ENCODE measurements at places on chromosomes 6 and 20. TPM values are rescaled to one million over a fixed set of nuclear protein-coding genes. Genes with fewer than 3 reads are reported as not detected.
A peak's percentile ranks its signal among the peaks of the same experiment; 100 is the strongest.

- no peak overlapping the region for H3K4me3 ChIP-seq
Measured at GRCh38 chr6:3561725-3562124, 104.9 kb upstream of the SLC22A23 start.

DNA sequence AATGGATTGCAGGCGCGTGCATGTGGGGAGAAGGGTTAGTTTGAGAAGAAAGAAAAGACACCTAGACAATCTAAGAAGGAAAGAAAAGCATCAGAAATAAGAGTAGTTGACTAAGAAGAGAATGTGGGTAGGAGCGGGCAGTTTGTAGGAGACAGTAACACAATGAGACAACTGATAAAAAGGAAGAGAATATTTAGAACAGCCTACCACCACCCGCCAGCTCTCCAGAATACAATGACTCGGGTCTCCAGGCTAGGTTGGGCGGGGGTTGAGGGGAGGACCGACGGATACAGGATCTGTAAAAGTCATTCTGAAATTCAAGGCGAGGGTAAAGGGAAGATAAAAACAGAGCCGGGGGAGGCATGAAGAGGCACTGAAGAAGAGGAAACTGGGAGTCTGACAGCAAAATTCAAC, 712 bp downstream of the ABHD16A start:
- no peaks in the 10 kb centered on the region for H3K27me3 ChIP-seq
- H3K4me1 ChIP-seq, result no peaks in the 10 kb centered on the region
- H3K36me3 ChIP-seq, result peaks cover 20% of the 10 kb centered on the region
- H3K4me3 ChIP-seq, result peak overlapping the region; percentile 80

- H3K36me3 ChIP-seq, result no peaks in the 10 kb centered on the region
- H3K27me3 ChIP-seq, result no peaks in the 10 kb centered on the region
- H3K4me3 ChIP-seq, result no peak overlapping the region
- no peak overlapping the region for H3K27ac ChIP-seq
Measured at GRCh38 chr20:48790473-48791003, 37.3 kb downstream of the PREX1 start.

DNA sequence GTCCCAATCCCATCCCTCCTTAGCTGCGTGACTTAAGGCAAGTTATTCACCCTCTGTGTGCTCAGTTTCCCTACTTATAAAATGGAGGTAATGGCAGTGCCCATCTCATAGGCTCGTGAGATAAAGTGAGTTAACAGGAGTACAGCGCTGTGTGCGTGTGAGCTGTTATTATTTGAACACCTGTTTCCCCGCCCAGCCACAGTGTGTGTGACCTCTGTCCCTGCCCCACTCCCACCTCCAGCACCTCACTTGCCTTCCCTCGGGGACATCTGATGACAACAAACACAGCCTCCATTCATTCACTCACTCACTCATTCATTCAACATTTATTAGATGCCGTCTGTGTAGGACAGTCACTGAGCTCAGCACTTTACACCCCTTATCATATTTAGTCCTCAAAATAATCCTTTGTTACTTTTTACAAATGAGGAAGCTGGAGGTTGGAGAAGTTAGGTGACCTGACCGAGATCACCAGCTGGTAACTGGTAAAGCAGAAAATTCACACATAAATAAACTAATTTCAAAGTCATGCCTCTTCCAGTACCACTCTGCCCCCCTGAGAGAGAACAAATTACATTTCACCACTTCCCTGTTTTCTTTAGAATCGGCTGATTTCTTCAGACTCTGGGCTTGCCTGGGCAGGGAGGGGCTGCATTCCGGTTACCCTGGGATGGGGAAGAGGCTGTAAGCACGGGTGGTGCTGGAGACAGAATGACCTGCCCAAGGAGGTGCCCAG, 58.6 kb downstream of the CPNE5 start:
- no peaks in the 10 kb centered on the region for H3K4me1 ChIP-seq
- no peak overlapping the region for H3K4me3 ChIP-seq
- H3K36me3 ChIP-seq, result no peaks in the 10 kb centered on the region
- DNase-seq, result no peak
- no peaks in the 10 kb centered on the region for H3K27me3 ChIP-seq
- H3K27ac ChIP-seq, result no peak overlapping the region

- H3K27ac ChIP-seq, result peak overlapping the region; percentile 84
- no peaks in the 10 kb centered on the region for H3K36me3 ChIP-seq
- peak; percentile 91 for DNase-seq
- H3K4me3 ChIP-seq, result peak overlapping the region; percentile 46
- H3K4me1 ChIP-seq, result peaks cover 43% of the 10 kb centered on the region
- no peaks in the 10 kb centered on the region for H3K27me3 ChIP-seq
Measured at GRCh38 chr6:167791091-167791779, 35.5 kb upstream of the AFDN start.

- no peaks in the 10 kb centered on the region for H3K27me3 ChIP-seq
- no peaks in the 10 kb centered on the region for H3K36me3 ChIP-seq
- no peak overlapping the region for H3K4me3 ChIP-seq
- H3K4me1 ChIP-seq, result no peaks in the 10 kb centered on the region
- DNase-seq, result no peak
Measured at GRCh38 chr6:128244751-128245405, 275.5 kb downstream of the PTPRK start.

DNA sequence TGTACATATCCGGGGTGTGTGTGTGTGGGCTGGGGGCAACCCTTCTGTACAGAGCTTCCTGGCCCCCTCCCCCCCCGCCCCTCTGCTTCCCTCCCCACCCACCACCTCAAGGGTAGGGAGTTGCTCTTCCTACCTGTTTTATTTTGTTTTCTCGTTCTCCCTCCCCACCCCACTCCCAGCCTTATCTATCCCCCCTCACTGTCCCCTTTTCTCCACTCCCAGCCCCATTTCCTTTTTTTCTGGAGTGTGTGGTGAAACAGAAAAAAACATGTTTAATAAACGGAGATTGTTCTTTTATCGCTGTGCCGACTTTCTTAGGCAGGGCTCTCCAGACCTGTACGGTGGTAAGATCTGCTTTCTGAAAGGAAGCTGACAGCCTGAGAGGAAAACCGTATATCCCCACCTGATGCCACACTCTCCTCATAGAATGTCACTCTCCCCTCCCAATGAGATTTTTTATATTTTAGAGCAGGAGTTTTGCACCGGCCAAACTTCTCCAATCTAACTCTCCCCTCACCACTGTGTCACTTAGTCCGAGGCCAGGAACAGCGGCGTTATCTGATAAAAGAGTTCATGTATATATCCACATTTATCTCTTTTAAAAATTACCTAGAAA, 875 bp upstream of the ZBTB9 start:
- H3K27ac ChIP-seq, result peak overlapping the region; percentile 25
- H3K4me1 ChIP-seq, result peaks cover 5% of the 10 kb centered on the region
- peak overlapping the region; percentile 79 for H3K4me3 ChIP-seq
- DNase-seq, result no peak
- H3K27me3 ChIP-seq, result no peaks in the 10 kb centered on the region

DNA sequence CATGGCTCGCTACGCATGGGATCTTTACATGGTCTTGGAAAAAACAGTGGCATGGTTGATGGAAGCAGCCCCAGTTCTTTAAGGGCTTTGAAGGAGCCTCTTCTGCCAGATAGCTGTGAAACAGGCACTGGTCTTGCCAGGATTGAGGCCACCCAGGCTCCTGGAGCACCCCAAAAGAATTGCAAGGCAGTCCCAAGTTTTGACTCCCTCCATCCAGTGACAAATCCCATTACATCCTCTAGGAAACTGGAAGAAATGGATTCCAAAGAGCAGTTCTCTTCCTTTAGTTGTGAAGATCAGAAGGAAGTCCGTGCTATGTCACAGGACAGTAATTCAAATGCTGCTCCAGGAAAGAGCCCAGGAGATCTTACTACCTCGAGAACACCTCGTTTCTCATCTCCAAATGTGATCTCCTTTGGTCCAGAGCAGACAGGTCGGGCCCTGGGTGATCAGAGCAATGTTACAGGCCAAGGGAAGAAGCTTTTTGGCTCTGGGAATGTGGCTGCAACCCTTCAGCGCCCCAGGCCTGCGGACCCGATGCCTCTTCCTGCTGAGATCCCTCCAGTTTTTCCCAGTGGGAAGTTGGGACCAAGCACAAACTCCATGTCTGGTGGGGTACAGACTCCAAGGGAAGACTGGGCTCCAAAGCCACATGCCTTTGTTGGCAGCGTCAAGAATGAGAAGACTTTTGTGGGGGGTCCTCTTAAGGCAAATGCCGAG, 78.2 kb downstream of the ASXL1 start:
- H3K4me3 ChIP-seq, result no peak overlapping the region
- H3K36me3 ChIP-seq, result peaks cover 52% of the 10 kb centered on the region
- H3K27me3 ChIP-seq, result no peaks in the 10 kb centered on the region
- no peak overlapping the region for H3K27ac ChIP-seq
- no peak for DNase-seq

DNA sequence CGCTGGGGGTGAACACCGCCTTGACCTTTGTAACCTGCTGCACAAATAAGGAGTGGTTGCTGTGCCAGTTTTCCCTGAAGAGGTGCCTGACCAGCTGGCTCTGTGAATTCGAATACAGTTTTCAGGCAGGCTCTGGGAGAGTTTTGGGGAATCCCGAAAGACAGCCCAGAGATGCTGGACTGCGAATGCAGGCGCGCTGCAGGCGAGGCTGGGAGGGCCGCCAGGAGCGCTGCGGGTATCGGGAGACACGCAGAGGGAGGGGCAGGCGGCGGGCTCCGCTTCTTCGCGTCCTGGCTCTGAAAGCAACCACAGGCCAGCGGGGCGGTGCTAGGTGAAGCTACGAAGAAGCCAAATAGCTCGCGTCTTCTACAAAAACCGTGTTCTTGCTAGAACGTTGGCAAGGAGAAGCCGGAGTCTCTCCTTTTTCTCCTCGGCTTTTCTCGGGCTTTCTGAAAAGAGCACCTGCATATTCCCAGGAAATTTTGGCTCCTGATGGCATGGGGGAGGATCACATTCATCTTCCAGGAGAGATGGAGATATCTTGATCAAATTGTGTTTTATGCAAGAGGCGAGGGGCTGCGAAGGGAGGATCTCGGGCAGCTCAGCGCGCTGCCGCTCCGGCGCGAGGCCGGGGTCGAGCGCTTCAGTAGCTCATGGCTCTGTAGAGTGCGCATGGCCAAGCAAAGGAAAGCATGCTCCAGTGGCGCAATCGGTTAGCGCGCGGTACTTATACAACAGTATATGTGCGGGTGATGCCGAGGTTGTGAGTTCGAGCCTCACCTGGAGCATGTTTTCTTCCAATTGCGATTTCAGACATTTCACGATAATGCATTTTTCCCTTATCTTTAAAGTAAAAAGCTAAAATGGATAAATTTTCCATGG, 158.1 kb upstream of the ZNF184 start:
- no peak overlapping the region for H3K27ac ChIP-seq
- no peaks in the 10 kb centered on the region for H3K4me1 ChIP-seq
- no peaks in the 10 kb centered on the region for H3K36me3 ChIP-seq
- DNase-seq, result no peak

DNA sequence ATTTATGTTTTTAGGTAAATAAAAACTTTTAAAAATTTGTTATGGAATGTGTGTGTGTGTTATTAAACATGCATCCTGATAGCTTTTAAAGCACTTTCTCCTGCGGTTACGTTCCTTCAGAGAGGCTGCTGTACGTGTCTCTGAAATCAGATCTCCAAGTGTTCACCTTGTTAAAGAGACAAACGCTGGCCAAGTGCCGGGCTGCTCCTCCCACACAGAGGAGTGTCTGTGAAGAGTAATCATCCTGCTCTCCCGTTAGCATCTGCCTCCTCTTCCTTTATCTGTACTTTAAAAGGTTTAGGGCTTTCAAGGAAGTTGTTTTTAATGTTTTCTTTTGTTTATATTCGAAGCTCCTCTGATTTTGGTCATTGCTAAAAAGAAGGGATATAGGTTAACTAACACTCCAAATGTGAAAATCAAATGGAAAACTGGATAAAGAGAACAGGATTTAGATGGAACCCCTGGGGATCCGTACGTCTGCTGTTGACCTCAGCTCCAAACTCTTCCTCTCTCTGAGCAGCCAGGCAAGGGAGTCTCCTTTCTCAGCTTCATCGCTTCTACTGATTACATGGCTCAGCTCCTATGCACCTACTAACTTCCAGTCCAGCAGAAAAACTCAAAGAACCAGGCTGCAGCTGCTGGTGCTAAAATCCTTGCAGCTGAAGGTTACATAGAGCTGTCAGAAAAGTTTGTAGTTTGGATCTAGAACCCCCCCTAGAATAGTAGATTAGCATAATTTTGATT, 20.0 kb downstream of the IRF4 start:
- H3K27ac ChIP-seq, result no peak overlapping the region
- no peaks in the 10 kb centered on the region for H3K4me1 ChIP-seq
- no peak overlapping the region for H3K4me3 ChIP-seq
- no peak for DNase-seq

- H3K36me3 ChIP-seq, result peaks cover 25% of the 10 kb centered on the region
- H3K4me1 ChIP-seq, result no peaks in the 10 kb centered on the region
- H3K27me3 ChIP-seq, result no peaks in the 10 kb centered on the region
- no peak for DNase-seq
Measured at GRCh38 chr20:35555951-35556645, 14.2 kb downstream of the ERGIC3 start.

GRCh38 chr20:973785-974194, 28.3 kb downstream of the RSPO4 start:
- DNase-seq, result no peak
- no peaks in the 10 kb centered on the region for H3K4me1 ChIP-seq
- H3K27ac ChIP-seq, result no peak overlapping the region
- no peaks in the 10 kb centered on the region for H3K36me3 ChIP-seq
- H3K4me3 ChIP-seq, result no peak overlapping the region

DNA sequence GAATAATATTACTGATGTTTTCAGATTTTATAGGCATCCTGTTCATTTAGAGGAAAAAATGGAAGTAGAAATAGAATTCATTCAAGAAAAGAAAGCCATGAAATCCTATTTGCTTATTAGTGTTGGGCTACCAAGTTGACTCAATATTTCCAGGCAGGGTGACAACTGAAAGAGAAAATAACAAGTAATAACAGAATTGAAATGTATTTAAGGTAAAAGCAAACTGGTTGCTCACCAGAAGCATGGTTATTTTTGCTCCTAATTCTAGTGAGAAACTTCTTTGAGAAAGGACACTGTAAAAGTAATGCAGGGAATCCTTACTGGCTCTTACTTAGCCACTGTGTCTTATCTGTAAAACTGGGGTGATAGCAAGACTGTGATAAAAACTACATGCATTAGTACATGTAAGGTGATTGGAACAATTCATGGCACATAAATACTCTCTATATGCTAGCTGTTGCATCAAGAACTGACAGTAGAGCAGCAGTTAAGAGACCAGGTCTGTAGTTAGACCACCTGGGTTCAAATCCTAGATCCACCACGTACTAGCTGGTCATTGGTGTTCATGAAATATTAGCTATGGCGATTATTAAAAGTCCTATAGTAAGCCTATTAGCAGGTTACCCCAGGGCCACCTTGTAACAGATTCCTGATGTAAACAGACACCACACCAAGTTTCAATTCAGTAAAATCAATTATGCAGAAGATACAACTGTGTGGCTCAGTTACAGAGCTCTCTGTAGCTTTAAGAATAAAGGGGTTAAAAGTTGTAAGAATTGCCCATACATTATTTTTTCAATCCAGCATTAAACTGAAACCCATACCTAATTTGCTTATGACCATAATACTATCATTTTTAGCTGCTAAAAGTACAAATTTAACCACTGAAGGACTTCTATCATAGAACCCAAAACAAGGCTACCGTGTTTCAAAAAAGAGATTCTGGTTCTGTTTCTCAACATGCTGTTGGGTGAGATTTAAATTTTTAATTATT, 159.2 kb upstream of the COL21A1 start:
- DNase-seq, result no peak
- H3K27ac ChIP-seq, result no peak overlapping the region
- peaks cover 11% of the 10 kb centered on the region for H3K4me1 ChIP-seq
- H3K27me3 ChIP-seq, result no peaks in the 10 kb centered on the region

The CD24 gene
- total RNA-seq, result 89.0 TPM

The AGER gene
- 0.86 TPM for total RNA-seq

The TCF15 gene
- not detected for total RNA-seq

The OR2H2 gene
- not detected for total RNA-seq

The IL17A gene
- not detected for total RNA-seq

The NT5E gene
- total RNA-seq, result 27.8 TPM

The FKBP1C gene
- total RNA-seq, result not detected
